ENCODE measurements at places on chromosomes 2 and 18. TPM values are rescaled to one million over a fixed set of nuclear protein-coding genes. Genes with fewer than 3 reads are reported as not detected.

Gene SGO2
- total RNA-seq, result 37.3 TPM

Gene CABYR
- 7.9 TPM for total RNA-seq

DNA sequence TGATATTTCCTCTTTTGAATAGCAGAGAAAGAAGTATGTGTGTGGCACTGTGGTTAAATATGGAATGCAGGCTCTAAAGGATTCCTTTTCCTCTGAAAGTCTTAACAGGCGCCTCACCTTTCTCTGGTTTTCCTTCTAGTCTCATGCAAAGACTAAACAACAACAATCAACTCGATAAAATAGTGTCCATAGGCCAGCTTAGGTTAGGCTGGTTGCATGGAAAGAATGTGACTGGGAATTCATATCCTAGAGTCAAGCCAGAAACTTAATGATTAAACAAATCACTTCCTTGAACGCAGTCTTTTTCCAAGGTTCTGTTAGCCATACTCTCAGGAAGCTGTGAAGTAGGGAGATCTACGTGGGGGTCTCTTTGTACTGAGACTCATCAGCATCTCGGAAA is 800.8 kb upstream of the ID2 start:
- DNase-seq, result no peak

DNA sequence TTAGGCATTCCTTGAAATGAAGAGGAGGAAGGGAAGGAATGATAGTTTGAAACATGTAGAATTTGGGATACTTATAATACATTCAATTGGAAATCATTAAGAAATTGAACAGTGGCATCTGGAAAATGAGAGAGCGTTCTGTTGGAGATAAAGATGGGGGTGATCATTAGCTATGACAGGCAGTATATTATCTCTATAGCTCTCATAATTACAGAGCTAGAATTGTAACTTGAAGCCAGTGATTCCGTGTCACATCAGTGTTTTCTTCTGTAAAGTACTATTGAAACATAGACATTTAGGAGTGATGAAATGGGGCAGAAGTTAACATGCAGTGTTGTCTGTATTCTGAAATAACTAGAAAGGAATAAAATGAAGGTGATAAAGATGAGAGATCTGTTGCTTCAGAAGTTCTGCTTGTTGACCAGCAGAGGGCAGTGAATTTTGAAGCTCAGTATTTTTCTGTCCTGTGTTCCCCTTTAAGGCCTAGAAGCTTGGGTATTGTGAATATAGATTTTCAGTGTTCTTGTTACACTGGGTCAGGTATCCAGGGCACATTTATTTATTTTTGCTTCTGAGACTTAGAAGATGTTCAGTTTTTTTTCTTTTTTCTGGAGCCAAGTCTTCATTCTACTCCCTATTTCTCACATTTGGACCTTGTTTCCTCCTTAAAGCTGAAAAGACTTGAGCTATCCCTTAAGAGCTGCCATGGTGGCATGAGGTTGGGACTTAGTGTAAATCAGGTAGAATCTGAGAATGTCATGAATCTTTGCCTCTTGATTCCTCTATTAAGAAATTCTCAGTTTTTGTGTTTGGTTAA is 157.4 kb downstream of the TAF4B start:
- DNase-seq, result peak; percentile 58

- DNase-seq, result no peak
These were observed 7.6 kb downstream of the ATP6V1B1 start for GRCh38 chr2:70943205-70943871.

- DNase-seq, result no peak
These were observed 34.8 kb downstream of the RRM2 start for GRCh38 chr2:10157293-10157692.

DNA sequence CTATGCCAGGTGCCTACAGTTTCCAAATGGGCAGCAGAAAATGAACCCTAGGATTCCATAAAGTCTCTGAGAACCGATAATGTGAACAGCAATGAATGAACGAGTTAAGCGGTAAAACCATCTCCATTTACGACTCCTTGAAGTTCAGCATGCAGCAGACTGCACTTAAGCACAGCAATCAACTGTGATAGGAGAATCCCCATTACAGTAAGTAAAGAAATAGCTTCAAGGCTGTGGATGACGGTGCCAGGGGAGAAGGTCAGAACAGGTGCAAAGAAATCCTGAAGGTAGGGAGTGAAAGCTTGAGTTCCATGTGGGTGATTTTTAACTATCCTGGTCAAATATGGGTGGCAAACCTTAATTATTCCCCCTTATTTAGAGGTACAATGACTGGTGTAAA is 444.4 kb downstream of the NCKAP5 start:
- DNase-seq, result no peak

GRCh38 chr2:74659462-74659861 is 5.4 kb downstream of the SEMA4F start:
- no peak for DNase-seq

DNA sequence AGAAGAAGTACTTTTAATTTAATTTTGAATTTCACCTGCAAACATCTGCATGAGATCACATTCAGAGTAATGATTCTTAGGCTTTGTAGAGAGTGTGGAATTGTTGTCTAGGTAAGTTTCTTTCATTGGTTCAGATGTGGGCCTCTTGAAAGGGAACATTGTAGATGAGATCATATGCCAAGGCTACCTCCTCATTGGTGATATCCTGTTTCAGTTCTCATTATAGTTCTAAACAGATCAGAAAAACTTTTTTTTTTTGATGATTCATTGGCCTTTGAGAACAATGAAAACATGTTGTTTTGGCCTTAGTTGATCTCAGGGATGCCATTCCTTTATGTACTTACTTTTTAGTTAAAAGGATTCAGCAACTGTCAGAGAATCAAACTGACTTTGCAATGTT is 44.5 kb downstream of the EML6 start:
- no peak for DNase-seq

GRCh38 chr2:157789933-157790511 is 86.1 kb downstream of the ACVR1 start:
- DNase-seq, result no peak

DNA sequence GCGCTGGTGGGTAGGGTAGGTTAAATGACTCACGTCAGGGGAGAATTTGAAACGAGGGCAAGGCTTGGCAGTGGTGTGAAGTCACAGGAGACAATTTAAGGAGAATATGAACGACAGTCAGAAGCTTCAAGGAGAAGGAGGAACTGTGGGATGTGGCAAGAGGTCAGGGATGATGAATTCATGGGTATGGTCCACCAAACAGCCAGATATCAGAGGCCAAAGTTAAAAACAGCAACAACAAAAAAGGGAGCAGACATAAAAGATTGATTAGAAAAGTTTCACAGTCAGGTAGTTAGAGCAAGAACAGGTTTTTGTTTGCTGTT is 1.4 kb upstream of the ZNF396 start:
- no peak for DNase-seq
